Activated CD8-positive, alpha-beta memory T cell treated with anti-CD3 and anti-CD28 coated beads, Interleukin-2, amount 10 ng/mL, durations not matched to agents 7 days and 5 days (primary cell): ENCODE measurements at places on chromosomes 7 and 10. TPM values are rescaled to one million over a fixed set of nuclear protein-coding genes. Genes with fewer than 3 reads are reported as not detected.
A peak's percentile ranks its signal among the peaks of the same experiment; 100 is the strongest.

GRCh38 chr7:17274551-17275245 lies 23.8 kb upstream of the AHR start:
- no peak for DNase-seq

- DNase-seq, result no peak
Observed at GRCh38 chr7:94129443-94130140, 125.4 kb upstream of the BET1 start.

GRCh38 chr7:79410345-79410744 lies 43.1 kb downstream of the MAGI2 start:
- no peak for DNase-seq

DNA sequence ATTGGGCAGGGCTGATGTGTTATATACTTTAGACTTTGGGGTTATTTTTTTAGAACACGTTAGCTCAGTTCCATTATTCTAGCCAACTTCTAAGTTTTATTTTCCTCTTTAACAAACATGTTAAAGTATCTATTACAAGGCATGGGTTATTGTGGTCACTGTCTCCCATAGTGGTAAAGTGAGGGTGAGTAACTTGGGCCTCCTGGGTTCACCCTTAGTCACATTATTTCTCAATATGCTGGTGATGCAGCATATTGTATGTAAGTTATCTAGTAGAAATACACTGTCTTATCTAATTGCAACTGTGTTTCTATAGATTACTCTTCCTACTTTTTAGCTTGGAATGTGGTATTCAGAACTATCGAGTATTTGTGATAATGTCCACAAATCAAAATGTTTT lies 65.9 kb downstream of the BBS9 start:
- no peak for DNase-seq

- no peak for DNase-seq
Observed at GRCh38 chr10:44173608-44173894, 211.3 kb downstream of the CXCL12 start.

GRCh38 chr7:14891289-14891688 lies 11.3 kb downstream of the DGKB start:
- no peak for DNase-seq

GRCh38 chr7:74293577-74293908 lies 4.3 kb downstream of the CLIP2 start:
- no peak for DNase-seq

GRCh38 chr7:1027242-1028043 lies 16.9 kb upstream of the GPR146 start:
- no peak for DNase-seq

DNA sequence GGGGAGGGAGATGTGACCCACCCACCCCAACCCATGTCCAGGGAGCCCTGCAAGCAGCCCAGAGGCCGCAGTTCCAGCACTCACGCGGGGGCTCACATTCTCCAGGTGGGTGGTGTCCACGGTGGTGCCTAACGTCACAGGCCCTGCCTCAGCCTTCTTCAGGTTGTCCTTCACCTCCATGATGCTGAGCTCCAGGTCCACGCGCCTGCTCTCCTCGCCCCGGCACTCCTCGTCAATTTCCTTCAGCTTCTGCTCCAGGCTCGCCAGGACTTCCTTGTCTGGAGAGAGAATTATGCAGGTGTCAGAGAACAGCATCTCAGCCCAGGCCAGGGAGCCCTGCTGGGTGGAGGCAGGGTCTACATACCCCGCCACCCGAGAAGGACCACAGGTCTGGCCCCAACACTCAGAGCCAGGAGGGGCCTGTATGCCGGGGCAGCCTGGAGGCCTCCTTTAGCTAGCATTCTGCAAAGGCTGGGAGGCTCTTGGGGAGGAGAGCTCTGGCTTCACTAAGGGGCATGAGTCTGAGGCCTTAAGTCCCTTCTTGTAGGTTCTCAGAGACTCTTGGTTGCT lies 58.2 kb downstream of the VWA2 start:
- no peak for DNase-seq

GRCh38 chr7:95213809-95214492 lies 110.4 kb downstream of the PON1 start:
- DNase-seq, result no peak

DNA sequence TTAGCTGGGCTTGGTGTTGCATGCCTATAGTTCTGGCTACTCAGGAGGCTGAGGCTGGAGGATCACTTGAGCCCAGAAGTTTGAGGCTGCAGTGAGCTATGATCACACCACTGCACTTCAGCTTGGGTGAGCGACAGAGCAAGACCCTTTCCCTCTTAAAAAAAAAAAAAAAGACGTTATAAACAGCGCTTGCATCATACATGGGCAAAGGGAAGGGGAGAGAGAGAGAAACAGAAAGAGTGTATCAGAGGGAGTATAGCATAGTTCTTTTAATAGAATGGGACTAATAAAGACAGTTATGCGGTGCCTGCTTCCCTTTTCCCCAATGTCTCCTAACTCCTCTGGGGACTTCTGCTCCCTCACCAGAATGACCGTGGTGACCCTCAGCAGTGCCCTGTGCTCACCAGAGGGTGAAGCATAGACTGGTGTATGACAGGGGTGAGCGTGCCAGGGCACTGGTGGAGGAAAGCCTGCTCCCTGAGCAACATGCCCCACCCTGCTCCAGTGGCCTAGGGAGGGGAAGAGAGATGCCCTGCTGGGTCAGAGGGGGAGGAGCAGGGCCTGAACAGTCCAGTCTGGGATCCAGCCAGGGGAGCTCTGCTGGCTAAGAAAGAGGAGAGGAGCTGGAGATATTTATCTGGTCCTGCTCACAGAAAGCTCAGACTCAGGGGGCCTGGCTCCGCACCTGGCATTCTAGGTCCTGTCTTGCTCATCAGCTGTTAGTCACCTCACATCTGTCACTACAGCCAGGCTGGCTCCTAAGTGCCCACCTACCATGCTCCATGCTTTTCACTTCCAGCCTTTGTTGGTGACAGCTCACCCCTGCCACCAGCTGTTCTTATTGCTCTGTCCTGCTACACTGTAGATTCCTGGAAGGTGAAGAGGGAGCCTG lies 2.2 kb downstream of the PDZD7 start:
- DNase-seq, result no peak

GRCh38 chr10:23696476-23696875 lies 257.6 kb downstream of the OTUD1 start:
- no peak for DNase-seq

DNA sequence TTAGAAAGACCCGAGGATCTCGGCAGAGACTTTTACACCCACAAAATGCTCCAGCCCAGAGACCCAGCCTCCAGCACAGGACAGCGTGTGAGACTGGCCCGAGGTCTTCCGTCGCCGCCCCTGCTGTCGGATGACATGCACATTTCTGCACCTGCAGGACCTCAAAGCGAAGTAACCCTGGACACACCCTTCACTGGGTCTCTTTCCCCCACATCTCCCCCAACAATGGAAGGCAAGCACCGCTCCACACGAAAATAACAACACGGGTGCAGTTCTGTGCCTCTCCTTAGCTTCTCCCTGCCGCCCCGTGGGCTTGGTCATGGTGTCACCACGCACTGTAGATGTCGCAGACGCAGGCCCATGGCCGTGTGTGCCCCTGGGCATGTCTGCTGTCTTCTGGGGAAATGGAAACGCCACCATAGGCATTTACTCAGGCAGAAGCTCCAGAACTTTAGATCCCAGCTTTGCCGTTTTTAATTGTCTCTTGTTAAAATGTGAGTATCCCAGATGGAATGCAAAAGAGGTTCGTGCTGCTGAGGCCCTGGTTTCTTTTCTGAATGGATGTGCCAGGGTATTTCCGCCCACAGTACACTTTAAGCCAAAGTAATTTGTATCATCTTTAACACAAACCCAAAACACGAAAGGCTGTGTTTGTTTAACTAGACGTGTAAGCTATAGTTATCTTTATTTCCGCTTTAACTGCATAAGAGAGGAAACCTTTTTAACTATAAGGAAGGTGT lies 237.9 kb downstream of the MGMT start:
- DNase-seq, result no peak

DNA sequence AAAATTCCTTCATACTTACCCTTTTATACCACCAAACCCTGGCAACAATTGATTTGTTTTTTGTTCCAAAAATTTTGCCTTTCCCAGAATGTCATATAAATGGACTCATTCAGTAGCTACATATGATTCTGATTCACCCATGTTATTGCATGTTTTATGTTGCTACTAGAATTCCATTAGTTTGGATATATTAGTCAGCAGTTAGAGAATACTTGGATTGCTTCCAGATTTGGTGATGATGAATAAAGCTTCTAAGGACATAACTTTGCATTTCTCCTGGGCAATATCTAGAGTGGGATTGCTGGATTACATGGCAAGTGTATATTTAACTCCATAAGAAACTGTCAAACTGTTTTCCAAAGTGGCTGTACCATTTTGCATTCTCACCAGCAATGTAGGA lies 806.9 kb downstream of the DNAJB9 start:
- DNase-seq, result no peak

DNA sequence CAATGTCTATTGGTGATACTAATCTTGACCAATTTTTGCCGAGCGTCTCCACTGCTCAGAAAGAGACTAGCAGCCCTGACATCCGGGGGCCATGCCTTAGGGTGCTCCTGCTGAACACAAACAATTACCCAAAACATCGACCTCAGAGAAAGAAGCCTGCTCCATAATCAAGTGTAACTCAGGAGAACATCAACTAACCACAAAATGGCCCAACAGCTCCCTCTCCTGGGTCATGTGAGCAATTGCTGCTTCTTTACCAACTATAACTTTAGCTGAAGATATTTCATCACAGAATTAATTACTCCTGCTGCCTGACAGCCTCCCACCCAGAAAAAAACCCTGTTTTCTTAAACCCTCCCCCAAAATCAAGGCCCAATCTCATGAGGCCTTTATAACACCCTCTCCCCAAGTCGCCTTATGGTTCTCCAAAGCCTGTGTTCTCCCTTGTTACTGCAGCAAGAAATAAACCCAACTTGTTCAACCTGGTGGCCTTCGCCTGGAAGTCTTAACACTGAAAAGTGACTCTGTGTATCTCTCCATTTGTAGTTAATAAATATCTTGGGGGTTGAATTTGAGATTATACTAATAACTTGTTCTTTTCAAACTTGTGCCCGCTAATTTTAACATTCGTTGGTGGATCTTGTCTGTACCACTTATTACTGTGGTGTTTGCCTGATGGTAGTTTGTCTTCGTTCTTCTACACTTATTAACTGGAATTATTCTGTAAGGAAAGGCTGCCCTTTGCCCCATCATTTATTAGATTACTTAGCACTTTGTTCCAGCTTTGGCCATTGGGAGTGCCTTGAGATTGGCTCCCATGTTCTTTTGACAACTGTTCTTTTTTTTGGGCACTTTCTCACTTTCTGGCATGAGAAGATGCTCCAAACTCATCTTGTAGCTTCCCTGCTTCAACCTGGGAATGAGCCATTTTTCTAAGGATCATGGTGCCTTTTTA lies 21.2 kb upstream of the RAMP3 start:
- DNase-seq, result peak; percentile 78

- DNase-seq, result no peak
Observed at GRCh38 chr10:35495521-35496119, 109.5 kb upstream of the GJD4 start.

DNA sequence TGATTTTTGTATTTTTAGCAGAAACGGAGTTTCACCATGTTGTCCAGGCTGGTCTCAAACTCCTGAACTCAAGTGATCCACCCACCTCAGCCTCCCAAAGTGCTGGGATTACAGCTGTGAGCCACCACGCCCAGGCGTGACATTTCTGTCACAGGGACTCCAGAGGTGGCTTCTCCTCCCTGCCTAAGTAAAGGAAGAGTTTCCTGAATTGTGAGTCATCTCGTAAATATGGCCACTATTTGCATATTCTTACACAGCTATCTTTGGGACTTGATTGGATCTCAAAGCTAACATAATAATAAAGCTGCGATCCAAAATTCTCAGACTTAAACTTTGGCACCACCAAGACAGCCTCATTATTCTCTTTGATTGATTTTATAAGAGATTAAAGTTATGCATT lies 50.1 kb downstream of the ADARB2 start:
- no peak for DNase-seq

- DNase-seq, result no peak
Observed at GRCh38 chr7:134165252-134165651, 38.1 kb downstream of the LRGUK start.

- no peak for DNase-seq
Observed at GRCh38 chr7:38147005-38147404, 31.0 kb upstream of the STARD3NL start.

- DNase-seq, result no peak
Observed at GRCh38 chr10:57624856-57625592, 642.7 kb downstream of the IPMK start.

DNA sequence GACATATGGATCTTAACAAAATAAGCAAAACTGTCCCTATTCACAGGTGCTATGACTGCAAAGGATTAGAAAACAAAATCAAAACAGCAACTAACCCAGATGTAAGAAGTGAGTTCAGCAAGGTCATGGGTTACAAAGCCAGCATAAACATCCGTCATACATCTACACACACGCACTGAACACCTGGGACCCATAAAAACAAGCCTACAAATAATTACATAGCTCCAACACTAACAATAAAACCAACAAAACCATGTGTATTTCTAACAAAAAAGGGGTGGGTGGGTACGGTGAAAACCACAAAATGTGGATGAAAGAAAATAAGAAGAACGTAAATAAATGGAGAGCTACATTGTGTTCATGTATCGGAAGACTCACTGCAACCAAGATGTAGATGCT lies 256.8 kb downstream of the ELFN1 start:
- no peak for DNase-seq

GRCh38 chr7:140600341-140600740 lies 40.3 kb downstream of the DENND2A start:
- DNase-seq, result no peak

GRCh38 chr10:75508814-75509306 lies 77.4 kb downstream of the LRMDA start:
- no peak for DNase-seq

DNA sequence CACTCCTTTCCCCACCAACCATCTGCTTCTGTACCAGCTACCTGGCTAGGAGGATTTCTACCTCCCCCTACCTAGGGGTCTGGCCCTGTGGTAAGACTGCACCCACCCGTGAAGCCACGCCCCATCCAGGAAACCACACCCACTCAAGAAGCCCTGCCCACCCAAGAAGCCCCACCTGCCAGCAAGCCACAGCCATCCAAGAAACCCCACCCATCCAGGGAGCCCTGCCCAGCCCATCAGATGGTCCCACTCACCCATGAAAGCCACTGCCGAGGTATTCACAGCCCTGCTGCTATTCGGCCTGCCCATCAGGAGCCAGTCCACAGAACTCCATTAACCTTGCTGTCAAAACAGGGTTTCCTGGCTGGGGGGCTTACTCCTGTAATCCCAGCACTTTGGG lies 15.6 kb upstream of the MUC3A start:
- DNase-seq, result no peak

GRCh38 chr10:48765527-48765926 lies 80.9 kb downstream of the WDFY4 start:
- peak; percentile 7 for DNase-seq

GRCh38 chr7:46776790-46777189 lies 805.1 kb downstream of the TNS3 start:
- no peak for DNase-seq

- no peak for DNase-seq
Observed at GRCh38 chr10:114491419-114491818, 87.1 kb upstream of the AFAP1L2 start.

ZNF775 gene
- total RNA-seq, result 7.5 TPM

GPR22 gene
- total RNA-seq, result not detected

NRP1 gene
- total RNA-seq, result 0.55 TPM

PPP1R17 gene
- not detected for total RNA-seq

TAS2R4 gene
- 0.82 TPM for total RNA-seq

REEP3 gene
- 23.4 TPM for total RNA-seq

C10orf90 gene
- not detected for total RNA-seq

SSC4D gene
- total RNA-seq, result 0.64 TPM

MAGI2 gene
- total RNA-seq, result 0.09 TPM

DYDC2 gene
- not detected for total RNA-seq

NEURL1 gene
- total RNA-seq, result 2.2 TPM

INHBA gene
- not detected for total RNA-seq

ATOH7 gene
- total RNA-seq, result not detected

NPY4R2 gene
- not detected for total RNA-seq

GALNT17 gene
- not detected for total RNA-seq
